IMR-90 (cell line): ENCODE measurements at places on chromosomes 3 and 15.

DNA sequence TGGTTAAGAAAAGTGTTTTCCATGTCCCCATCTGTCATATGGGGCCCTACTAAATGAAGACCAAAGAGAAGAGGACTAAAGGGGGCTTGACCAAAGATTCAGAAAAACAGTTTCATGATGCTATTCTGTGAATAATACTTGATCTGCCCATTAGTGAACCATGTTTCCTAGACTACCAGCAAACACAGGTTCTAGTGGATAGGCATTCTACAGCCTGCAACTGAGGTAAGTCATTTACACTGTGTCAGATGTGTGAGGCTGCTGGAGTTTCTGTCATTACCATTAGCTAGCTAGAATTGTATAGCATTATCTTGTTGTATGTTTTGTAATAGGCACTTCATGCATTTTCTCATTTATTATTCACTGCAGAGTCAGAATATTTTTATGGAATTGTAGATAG lies 6.6 kb downstream of the GPR171 start:
- DNase-seq: no peak

DNA sequence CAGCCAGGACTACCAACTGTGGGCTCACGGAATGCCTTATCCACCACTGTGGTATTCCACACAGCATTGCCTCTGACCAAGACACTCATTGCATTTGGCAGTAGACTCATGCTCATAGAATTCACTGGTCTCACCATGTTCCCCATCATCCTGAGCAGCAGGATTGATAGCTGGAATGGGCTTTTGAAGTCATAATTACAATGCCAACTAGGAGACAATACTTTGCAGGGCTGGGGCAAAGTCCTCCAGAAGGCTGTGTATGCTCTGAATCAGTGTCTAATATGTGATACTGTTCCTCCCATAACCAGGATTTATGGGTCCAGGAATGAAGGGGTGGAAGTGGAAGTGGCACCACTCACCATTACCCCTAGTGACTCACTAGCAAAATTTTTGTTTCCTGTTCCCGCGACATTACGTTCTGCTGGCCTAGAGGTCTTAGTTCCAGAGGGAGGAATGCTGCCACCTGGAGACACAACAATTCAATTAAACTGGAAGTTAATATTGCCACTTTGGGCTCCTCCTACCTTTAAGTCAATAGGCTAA lies 58.6 kb upstream of the CCDC80 start:
- peak; percentile 73 for DNase-seq

- peak; percentile 28 for DNase-seq
Measured at GRCh38 chr3:61565569-61565968, 4.2 kb downstream of the PTPRG start.

DNA sequence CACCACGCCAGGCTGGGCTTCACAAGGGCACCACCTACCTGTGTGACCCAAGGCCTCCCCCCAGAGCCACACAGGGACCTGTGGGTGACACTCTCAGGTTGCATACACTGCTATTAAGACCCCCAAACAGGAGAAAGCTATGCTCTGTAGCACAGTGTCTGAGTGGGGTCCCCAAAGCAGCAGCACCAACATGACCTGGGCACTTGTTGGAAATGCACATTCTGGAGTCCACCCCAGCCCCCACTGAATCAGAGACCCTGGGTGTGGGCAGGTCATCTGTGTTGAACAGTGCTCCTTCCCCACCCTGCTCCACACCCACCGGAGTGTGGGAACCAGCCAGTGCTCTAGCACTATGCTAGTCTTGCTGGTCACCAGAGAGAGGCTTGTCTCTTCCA lies 76.1 kb downstream of the ADAMTS17 start:
- no peak for DNase-seq

DNA sequence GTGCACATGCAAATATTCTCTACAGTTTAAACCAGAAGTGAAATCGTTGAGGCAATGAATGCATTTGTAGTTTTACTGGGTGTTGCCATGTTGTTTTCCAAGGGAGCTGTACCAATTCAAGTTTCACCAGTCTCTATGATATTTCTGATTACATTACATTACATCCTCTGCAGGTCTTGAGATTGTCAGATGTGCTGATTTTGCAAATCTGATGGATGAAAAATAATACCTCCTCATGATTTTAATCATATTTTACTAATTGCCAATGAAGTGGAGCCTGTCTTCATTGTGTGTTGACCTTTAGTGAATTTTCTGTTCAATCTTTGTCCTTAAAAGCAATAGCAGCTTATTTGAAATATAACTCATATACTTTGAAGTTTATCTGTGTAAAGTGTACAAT lies 282.4 kb downstream of the NR2F2 start:
- DNase-seq: no peak

- no peak for DNase-seq
Measured at GRCh38 chr3:55173504-55173903, 245.6 kb upstream of the LRTM1 start.

- DNase-seq: peak; percentile 99
Measured at GRCh38 chr15:57327985-57328471, 48.3 kb upstream of the CGNL1 start.

GRCh38 chr3:132016061-132017041 lies 18.5 kb downstream of the CPNE4 start:
- DNase-seq: no peak

GRCh38 chr3:184887574-184887973 lies 75.6 kb downstream of the VPS8 start:
- no peak for DNase-seq
